GM18507 (cell line): ENCODE measurements at places on chromosomes 1 and 21.

DNA sequence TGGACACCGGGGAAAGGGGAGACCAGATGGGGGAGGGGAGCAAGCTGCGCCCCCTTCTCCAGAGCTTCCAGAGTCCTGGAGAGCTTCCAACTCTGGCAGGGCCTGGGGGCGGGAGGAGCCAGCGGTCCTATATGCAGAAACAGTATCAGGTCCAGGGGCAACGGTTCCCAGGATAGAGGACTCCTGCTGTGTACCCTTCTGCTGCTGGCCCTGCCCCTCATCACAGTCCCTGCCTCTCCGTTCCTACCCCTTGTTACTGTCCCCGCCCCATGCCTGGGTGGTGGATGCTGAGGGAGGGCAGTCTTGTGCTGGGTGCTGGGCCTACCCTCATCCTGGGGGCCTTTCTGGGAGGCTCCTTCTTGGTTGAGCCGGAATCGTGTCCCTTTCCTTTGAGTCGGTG lies 19.2 kb upstream of the PEX10 start:
- DNase-seq: no peak

DNA sequence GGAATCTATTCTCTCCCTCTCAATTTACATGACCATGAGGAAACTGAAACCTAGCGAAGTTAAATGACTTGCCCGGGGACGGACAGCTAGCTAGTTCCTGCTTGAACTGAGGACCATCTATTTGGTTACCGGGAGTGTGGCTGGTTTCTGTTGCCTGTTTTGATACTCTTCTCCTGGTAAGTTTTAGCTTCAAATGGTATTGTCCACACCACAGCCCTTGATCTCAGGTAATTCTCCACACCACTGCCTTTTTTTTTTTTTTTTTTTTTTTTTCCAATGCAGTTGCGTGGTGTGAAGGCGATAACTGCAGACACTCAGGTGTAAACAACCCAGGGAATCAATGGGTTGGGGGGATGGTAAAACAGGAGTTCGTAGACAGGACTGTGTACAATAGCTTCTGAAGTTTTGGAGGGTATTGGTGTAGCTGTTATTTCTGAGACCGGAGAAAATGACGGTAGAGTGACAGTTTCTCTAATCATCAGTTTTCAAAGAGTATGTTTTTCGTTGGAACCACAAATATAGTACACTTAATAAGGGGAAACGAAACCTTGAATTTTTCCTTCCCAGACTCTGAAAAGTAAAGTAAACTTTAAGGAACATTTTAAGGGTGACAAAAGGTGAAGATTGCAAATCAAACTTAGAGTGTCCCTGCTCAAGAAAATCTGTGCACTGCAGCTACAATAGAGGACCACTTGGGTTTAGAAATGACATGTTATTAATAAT lies 125.3 kb upstream of the CACYBP start:
- peak; percentile 25 for DNase-seq

GRCh38 chr1:107682467-107682866 lies 282.5 kb downstream of the VAV3 start:
- DNase-seq: no peak

DNA sequence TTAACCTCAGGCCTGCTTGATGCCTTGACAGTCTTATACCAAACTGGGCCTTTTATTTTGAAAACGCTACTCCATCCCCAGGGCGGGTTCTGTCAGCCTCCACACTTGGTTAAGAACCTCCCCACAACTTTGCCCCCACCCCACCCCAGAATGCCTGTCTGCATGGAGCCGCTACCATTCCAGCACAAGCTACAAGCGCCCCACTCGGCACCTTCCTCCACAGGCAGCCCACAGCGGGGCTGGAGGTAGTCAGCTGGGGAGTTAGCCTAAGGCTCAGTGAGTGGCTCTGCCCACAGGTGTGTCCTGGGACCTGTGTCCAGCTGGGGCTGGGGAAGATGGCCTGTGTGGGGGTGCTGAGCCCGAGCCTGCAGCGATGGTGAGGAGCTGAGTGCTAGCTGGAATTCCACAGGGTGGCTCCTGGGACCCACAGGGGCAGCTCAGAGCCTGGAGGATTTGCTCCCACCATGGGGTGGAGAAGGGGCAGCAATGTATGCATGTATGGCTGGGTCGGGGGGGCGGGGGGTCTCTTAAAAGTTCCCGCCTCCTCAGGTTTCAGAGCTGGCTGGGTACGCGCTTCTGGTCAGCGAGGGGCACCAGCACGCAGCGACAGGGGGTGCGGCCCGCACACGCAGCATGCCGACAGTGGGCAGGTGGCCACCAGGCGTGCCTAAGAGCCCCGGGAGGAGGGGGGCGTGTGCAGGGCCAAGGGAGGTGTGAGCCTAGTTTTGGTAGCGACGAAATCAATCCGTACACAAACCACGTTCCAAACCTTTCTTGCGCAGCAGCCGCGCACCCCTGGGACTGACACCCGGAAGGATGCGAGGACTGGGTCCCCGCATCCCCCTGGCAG lies 917 bp downstream of the ETNK2 start:
- no peak for DNase-seq

DNA sequence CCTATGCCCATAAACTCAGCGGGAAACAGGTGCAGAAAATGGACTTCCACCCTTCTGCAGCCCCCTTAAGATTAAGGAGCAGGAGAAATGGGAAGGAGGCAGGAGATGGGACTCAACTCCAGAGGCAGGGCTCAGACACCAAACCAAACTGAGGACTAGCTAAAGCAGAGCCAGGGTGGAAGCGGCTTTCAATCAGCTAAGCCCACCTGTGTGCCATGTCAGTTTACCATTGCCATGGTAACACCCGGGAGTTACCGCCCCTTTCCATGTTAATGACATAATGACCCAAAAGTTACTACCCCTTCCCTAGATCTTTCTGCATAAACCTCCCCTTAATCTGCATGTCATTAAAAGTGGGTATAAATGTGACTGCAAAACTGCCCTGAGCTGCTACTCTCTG lies 653.5 kb downstream of the PTPRU start:
- no peak for DNase-seq

DNA sequence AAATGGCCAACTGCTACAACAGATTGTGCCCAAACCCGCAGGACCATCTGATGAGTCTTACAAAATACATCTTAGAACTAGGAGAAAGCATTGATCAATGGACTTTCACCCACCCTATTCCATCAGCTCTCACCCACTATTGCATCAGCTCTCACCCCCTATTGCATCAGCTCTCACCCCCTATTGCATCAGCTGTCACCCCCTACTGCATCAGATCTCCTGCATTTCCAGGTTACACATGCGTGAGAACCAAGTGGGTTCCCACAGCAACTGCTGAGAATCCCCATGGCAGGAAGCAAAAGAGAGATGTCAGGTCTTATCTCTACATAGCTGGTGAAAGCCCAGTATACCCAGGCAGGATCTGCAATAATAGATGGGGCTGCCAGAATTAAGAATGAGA lies 533.5 kb downstream of the LTN1 start:
- no peak for DNase-seq

- DNase-seq: no peak
These were observed 120.8 kb upstream of the ATP1A1 start for GRCh38 chr1:116252271-116252670.

DNA sequence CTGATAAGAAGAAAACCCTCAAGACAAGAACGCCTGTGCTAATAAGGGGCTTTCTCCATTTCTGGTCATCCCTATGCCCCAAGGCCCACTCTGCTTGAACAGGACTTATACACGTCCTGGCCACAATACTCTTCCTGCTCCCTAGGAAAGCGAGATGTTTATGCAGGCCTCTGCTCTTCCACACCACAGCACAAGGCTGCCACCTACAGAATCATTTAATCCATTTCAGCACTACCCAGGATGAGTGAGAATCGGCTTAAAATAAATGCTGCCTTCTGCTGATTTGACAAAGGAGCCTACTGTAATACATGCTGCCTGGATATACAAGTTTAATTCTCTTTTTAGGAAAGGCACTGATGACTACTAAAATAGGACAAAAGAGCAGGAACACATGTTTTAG lies 29.4 kb downstream of the FRRS1 start:
- DNase-seq: no peak

GRCh38 chr21:39182016-39182415 lies 1.2 kb downstream of the PSMG1 start:
- no peak for DNase-seq

DNA sequence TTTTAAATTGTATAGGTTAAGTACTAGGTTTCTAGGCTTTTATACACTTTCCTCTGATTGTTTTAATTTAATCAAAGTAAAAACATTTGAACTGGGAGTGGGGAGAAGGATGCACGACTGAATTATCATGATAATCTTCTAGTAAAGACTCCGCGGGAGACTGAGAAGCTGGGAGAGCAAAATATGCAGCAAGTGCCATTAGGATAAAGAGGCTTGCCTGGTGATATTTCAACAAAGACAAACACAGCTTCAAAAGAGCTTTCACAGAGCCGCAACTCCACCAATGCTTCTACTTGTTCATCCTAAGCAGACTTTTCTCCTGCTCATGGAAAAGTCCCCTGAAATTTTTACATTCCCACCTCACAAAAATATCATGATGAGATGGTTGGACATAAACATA lies 239.0 kb upstream of the PTBP2 start:
- no peak for DNase-seq

GRCh38 chr1:1684031-1684681 lies 8.4 kb downstream of the SLC35E2B start:
- no peak for DNase-seq

- DNase-seq: no peak
These were observed 100.6 kb upstream of the RUNX1 start for GRCh38 chr21:35149698-35150097.

GRCh38 chr1:221510793-221511503 lies 230.9 kb downstream of the DUSP10 start:
- DNase-seq: no peak

GRCh38 chr1:100510451-100510850 lies 27.5 kb upstream of the GPR88 start:
- no peak for DNase-seq

- no peak for DNase-seq
These were observed 6.6 kb upstream of the STUM start for GRCh38 chr1:226541631-226542622.

DNA sequence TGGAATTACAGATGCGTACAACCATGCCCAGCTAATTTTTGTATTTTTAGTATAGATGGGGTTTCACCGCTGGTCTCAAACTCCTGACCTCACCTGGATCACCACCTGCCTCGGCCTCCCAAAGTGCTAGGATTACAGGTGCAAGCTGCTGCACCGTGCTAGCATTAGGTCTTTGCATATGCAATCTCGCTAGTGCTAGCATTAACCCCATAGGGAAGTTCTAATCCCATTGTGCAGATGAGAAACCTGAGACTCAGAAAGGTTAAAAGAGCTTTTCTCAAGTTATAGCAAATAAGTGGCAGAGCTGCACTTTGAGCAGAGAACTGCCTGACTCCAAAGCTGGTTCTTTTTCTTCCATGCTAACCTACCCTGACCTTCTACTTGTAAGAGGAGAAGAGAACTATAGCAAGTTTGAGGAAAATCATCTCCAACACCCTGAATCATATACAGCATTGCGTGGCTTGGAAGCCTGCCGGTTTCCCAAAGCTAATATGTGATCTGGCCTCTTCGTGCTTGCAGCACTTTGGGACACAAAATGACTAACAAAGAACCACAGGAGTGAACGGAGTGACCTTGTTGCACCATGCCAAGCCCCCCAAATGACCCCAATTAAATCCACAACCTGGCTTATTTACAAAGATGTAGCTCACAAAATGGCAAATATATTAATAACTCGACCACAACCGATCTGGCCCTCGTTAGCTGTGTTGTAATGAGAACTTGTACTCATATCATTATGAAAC lies 185.1 kb downstream of the TM2D1 start:
- no peak for DNase-seq

DNA sequence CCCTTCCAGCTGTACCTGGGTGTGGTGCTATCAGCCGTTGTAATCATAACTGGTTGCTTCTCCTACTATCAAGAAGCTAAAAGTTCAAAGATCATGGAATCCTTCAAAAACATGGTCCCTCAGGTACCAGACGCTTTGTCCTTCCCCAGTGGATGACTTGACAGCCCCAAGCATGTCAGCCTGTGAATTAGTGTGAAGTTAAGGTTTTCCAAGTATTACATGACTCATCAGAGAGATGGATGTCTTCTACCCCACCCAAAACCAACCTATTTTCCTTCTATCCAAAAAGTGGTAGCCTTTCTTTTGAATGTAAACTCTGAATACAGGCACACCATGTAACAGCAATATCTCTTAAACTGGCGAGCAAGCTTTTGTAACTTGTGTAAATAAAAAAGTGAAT lies 15.1 kb downstream of the ATP1A1 start:
- no peak for DNase-seq

DNA sequence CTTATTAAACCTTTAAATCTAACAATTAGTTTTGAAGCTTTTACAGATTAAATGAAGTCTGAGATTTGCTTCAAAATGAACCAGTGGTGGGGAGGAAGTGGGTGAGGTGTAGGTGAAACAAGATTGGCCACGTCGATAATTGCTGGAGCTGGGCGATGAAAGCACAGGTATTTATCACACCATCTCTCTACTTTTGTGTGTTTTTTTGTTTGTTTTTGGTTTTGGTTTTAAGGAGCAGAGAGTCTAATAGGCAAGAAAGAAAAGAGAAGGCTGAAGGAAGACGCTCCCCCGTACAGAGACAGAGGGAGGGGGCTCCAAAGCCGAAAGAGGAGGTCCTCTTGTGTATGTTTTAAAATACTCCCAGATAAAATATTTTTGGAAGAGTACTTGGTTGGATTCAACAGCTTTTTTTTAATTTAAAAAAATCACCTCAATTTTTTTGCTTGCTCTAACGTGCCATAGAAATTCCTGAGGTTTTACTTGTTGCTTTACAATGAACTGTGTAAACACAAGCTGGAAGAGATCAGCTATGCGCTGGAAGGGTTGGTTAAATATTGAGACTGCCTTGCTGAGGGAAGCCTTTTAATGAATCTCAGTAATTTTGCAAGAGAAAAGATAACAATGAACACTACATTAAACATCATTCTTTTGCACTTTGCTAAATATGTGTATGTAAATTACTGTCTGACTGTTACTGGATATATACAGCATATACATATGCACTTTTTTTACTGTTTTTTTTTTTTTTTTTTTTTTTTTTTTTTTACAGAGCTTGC lies 6.7 kb upstream of the LGALS8 start:
- no peak for DNase-seq

DNA sequence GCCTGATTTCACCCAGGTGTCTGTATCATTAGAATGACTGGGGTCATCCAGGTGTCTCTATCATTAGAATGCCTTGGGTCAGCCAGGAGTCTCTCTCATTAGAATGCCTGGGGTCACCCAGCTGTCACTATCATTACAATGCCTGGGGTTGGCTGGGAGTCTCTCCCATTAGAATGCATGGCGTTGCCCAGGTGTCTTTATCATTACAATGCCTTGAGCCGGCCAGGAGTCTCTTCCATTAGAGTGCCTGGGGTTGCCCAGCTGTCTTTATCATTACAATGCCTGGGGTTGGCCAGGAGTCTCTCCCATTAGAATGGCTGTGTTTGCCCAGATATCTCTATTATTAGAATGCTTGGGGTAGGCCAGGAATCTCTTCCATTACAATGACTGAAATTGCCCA lies 61.6 kb downstream of the RNF187 start:
- DNase-seq: no peak

GRCh38 chr1:207670192-207670591 lies 25.3 kb downstream of the CR1L start:
- DNase-seq: no peak

- DNase-seq: no peak
These were observed 12.0 kb downstream of the TMEM9 start for GRCh38 chr1:201142011-201142848.

GRCh38 chr1:248750496-248750895 lies 5.1 kb downstream of the LYPD8 start:
- no peak for DNase-seq
